Fibroblast of skin of left quadriceps (primary cell): ENCODE measurements at places on chromosomes 1 and 21.

DNA sequence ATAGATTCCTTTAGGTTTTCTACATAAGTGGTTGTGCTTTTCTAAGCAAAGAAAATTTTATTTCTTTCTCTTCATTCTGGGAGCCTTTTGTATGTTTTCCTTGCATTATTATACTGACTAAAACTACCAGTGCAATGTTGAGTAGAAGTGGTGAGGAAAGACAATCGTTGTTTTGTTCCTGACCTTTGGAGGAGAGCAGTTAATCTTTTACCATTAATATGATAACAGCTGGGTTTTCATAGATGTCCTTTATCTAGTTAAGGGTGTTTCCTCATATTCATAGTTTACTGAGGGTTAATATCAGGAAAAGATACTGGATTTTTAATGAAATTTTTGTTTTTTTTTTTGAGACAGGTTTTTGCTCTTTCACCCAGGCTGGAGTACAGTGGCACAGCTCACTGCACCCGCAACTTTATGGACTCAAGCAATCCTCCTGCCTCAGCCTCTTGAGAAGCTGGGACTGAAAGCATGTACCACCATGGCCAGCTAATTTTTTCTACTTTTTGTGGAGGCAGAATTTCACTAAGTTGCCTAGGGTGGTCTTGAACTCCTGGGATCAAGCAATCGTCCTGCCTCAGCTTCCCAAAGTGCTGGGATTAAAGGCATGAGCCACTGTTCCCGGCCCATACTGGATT is 9.0 kb upstream of the KCTD3 start:
- DNase-seq, result no peak

DNA sequence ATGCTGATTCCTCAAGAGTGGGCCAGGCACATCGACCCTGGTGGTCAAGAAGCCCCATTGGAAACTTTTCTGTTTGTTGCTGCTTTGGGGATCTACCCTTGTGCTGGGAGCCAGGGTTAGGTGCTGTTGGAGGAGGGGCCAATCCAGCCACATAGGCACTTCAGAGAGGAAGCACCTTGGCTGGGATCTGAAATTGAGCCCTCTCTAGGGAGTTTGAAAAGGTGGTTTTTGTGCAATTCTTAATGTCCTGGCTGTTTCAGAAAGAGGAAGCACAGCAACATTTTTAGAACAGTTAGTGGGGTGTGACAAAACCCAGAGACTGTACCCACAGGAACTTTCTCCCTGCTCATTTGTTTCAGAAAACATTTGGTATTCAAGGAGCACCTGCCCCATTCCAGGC is 17.2 kb upstream of the BEND5 start:
- no peak for DNase-seq

DNA sequence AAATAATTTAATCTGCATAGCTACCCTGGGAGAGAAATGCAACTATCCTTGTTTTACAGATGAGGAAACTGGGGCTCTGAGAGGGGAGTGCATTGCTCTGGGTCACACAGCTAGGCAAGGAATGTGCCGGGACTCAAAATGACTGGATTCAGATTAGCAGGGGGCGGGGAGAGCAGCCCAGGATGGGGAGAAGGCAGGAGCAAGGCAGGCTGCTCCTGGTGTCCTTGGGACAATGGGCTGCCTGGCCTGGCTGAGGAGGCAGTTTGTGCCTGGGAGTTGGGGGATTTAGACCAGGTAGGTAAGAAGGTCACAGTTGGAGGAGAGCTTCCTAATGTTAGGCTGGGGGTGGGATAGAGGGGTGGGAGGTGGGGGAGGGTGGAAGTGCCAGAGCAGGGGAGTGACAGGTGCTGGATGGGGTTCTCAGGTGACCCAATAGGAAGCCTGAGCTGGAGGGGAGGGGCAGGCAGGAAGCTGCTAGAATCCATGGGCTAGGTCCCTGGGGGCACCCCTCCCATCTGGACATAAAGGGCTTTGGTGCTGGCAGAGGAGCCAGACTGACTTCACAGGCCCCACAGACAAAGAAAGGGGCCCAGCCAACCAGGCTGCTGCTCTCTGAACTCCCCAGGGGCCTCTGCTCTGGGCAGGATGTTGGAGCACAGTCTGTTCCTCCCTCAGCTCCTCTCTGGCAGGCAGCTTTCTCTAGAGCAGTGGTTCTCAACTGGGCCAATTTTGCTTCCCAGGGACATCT is 29.0 kb downstream of the TRIM62 start:
- DNase-seq, result no peak

GRCh38 chr1:169623132-169623926 is 6.6 kb downstream of the SELP start:
- DNase-seq, result no peak

DNA sequence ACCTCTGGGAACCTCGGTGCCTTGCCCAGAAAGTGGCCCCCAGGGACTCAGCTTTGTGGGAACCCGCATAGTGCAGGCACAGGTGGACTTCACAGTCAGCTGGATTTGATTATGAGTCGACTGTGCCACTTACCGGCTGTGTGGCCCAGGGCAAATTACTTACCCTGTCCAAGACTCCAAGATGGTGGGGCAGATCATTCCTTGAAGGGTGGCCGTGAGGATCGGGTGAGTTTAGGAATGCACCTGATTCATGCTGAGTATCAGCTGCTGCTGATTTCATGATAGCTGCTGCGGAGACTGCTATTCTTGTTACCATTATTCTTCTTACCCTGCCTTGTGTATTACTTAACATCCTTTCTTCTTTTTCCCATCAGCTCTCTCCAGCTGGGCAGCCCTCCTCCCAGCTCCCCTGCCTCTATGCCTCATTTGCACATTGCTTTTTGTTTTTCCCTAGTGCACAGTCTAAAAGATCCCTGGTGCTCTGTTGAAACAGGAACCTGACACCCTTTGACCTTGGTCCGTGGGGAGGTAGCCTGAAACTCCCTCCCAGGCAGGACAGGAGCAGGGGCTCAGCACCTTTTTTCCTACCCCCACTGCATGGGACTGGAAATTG is 40.5 kb upstream of the FHAD1 start:
- DNase-seq, result no peak

- no peak for DNase-seq
Observed at GRCh38 chr1:40773748-40774265, 9.8 kb upstream of the KCNQ4 start.

DNA sequence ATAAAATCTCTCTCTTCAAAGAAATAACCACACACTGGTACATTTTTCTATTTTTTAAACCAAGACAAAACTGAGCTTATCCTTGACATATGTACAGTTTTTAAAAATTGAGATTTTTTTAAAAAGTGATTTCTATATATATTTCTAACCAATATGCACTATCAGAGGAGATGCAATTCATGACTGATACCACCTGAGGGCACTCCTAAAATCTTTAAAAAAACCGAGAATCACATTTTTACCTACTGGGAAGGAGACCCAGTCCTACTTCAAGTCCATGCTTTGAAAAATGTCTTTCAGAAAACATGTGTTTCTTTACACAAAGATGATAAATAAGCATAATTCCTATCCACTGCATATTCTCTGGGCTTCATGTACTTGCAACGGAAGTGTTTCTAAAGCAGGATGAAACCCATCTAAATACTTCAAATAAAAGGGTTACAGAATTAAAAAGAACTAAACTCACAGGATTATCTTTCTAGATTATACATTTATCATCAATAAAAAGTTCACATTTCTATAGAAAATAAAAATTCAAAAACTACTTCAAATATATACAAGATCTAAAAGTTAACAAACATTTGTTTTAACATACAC is 98.6 kb downstream of the ENAH start:
- no peak for DNase-seq

- DNase-seq, result no peak
Observed at GRCh38 chr1:226195144-226195543, 8.6 kb upstream of the ACBD3 start.

DNA sequence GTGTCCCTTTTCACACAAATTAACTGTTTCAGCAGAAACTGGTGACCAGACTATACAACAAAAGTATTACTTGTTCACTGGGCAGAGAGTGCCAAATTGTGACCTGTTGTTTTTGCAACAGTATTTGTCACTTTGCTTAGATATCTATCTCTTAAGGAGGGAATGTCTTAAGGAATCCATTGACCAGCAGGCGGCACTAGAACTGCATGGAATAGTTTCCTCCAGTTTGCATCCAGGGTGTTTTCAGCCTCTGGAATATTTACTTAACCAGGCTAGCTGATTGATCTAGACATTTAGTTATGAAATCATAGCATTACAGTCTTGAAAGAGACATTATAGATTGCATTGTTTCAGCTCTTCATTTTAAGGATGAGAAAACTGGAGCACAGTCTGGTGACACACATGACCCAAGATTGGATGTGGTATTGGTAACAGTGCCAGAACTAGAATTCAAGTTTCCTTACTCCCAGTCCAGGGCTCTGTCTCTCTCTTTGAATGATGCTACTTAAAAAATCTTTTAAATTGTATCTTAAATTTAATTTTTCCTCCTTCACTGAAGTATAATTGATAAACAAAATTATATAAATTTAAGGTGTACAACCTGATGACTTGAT is 16.9 kb downstream of the RPTN start:
- DNase-seq, result peak; percentile 35

- peak; percentile 66 for DNase-seq
Observed at GRCh38 chr1:174789399-174789798, 210.3 kb upstream of the CACYBP start.

- no peak for DNase-seq
Observed at GRCh38 chr1:221778535-221779142, 36.8 kb upstream of the DUSP10 start.

DNA sequence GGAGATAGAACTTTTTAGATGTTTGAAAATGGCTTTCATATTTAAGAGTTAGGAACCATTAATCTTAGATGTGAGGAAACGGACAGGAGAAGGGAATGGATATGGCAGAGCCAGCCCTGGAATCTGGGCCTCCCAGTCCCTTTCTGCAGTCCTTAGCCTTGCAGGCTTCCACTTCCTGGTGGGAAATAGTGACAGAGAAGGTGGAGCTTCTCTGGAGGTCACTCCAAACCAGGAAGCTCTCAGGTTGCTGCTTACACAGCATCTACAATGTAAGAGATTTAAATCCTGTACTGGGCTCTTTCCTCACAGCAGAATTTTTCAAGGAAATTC is 2.5 kb downstream of the S100A11 start:
- DNase-seq, result no peak

DNA sequence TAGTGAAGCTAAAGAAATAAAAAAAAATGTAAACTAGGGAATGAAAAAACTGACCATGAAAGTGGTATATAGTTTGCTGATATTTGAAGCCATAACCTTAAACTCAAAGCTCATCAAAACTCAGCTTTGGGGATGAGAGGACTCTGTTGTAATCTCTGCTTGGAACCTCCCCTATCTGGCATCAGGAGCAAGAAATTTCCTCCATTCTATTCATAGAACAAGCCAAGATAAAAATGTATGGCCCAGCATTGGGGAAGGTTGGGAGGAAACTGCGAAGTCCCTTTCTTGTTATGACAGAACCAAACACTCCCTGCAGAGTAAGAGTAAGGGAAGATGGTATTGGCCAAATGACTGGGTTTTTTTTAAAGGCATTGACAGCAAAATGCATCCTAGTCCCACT is 35.6 kb downstream of the MCOLN2 start:
- DNase-seq, result no peak

GRCh38 chr1:209601809-209602657 is 18.5 kb downstream of the CAMK1G start:
- no peak for DNase-seq

DNA sequence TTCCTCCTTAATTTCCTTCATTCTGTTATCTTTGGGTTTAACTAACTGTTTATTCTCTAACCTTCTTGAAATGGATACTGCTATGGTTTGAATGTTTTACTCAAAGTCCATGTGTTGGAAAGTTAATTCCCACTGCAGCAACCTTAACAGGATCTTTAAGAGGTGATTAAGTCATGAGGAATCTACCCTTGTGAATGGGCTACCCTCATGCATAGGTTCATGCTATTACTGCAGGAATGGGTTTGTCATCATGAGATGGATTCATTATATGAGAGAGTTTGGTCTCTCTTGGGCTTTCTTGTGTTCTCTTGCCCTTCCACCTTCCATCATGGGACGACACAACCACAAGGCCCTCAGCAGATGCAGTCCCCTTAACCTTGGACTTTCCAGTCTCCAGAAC is 516.9 kb downstream of the ADGRL2 start:
- peak; percentile 5 for DNase-seq

DNA sequence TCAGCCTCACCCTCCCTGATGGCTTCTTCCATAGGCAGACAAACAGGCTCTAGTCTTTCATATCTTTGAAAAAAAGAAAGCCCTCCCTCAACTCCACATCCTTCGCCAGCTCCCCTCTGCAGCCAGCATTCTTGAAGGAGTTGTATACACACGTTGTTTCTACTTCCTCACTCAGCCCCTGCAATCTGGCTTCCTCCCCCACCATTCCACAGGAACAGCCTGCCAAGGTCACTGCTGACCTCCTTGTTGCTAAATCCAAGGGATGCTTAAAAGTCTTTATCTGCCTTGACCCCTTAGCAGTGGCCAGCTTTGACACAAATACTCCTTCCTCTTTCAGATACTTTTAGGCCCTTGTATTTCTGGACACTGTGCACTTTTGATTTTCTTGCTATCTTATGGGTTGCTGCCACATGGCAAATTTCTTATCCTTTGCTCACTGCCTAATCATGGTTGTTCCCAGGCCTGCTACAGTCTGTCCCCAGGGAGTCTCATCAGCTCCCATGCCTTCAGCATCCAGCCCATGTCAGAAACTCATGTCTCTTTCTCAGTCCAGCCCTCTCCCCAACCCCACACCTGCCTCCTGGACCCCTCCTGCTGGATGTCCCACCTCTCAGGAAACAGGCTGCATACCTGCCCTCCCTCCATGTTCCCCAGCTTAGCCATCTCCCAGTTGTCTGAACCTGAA is 8.3 kb downstream of the FAM229A start:
- DNase-seq, result no peak

- DNase-seq, result no peak
Observed at GRCh38 chr1:9724706-9725476, 73.4 kb downstream of the PIK3CD start.

DNA sequence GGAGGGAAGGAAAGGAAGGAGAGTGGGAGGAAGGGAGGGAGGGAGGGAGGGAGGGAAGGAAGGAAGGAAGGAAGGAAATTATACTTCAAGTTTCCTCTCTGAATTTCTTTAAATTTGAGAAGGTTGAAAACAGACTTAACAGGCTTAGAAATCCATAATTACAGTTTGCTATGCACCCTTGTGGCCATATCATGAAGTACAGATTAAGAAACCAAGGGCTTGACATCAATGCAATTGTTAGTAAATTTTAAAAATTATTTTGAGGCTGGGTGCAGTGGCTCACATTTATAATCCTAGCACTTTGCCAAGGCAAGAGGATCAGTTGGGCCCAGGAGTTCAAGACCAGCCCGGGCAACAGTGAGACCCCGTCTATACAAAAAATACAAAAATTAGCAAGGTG is 14.4 kb downstream of the ANP32E start:
- no peak for DNase-seq

DNA sequence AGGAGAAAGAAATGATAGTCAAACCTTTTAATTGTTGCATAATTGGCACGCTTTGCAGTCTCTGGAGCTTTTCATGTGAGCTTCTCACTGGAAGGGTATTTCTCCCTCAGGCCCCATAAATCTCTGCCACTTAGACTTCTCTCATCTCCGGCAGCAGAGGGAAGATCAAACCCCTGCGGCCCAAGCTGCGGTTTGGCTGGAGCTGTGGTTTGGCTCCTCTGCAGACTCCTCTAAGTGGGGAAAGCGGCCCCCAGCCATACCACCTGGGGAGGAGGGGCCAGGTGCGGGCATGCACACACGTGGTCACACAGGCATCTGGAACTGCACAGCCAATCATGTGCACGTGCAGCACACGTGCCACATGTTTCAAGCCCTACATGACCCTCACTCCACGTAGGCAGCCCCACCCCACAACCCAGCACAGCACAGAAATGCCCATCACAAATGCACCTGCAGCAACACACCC is 58.3 kb downstream of the UBE2T start:
- peak; percentile 93 for DNase-seq
